ENCODE measurements at places on chromosomes 3 and 15.

- no peak for DNase-seq
These were observed 11.1 kb downstream of the ZBTB38 start for GRCh38 chr3:141379250-141379966.

DNA sequence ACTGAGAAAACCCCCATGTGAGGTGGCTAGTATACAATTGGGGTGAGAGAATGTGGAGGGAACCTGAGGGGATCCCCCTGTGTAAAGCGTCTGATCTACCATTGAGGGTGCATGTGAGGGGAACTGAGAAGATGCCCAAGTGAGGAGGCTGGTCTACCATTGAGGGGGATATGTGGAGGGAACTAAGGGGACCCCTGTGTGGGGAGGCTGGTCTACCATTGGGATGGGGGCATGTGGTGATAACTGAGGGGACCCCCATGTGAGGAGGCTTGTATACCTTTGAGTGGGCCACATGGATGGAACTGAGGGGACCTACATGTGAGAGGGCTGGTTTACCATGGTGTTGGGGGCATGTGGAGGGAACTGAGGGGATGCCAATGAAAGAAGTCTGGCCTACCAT, 160.8 kb downstream of the FBLN2 start:
- DNase-seq, result no peak

GRCh38 chr15:53835309-53835708, 75.8 kb upstream of the WDR72 start:
- DNase-seq, result no peak

DNA sequence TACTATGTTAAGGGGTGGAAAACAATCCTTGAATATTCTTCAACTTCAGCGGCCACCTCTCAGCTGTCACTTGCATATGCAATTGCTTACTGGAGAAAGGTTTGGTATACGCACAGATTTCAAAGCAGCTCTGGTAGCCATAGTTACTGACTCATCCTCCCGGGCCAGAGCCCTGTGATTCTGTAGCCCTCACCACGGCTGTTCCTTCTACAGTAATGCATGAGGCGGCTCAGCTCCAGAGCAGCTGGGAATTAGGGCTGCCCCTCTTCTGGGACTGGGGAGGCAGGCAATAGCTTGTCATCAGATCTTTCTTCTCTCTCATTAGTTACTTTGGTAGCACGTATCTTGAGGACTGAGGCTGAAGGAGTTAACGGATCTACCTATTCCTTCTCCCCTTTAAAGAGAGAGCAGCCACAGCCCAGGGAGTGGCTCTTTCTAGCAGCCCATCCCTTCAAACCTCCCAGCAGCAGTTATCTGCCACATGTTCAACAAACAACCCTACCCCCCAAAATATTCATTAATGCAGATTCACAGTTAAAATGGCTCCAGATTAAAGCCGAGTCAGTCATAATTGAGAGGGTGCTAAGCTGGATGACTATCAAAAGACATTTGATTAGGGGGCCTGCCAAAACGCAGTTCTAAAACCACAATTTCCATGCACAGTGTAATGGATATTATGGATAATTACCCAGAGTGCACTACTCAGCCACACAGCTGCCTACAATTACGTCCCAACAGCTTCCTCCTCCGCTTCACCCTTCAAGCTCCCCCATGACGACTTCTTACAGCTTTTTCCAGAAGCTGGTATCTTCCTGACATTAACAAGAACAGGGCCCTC, 54.7 kb downstream of the ETV5 start:
- no peak for DNase-seq

- no peak for DNase-seq
These were observed 878.5 kb downstream of the ROBO1 start for GRCh38 chr3:78889348-78889747.

DNA sequence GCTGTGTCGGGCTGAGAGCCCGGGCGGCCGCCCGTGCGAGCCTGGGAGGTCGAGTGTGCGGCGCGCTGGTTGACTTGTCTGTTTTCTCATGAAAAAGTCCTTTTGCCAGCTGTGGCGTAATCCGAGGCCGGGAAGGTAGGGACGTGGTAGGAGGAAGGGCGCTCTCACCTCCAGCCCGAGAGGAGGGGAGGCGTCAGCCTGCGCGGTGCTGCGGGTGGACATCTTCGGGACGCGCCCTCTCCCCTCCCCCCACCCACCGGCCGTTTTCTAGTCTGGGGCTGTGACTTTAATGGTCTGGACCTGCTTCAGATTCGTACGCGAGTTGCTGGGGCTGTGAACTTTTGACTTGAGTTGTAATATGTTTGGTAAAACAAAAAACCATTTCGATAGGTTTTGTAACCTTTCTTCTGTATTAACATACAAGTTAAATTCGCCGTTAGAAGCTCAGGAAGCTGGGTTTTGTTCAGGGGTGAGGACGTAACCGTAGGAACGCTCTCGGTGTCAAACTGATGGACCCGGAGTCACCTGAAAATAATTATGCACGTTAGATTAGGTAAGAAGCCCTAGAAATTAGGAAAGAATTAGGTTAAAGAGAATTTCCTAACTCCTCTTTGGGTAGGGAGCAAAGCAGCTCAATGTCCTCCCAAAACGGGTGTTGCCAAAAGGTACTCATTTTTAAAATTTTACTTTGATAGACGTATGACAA, 762 bp downstream of the NCK1 start:
- DNase-seq, result peak; percentile 14

GRCh38 chr3:49906073-49906743, 2.5 kb upstream of the MST1R start:
- peak; percentile 15 for DNase-seq

GRCh38 chr3:13518516-13518953, 30.4 kb upstream of the FBLN2 start:
- DNase-seq, result no peak

- DNase-seq, result no peak
These were observed 59.4 kb upstream of the ATP2C1 start for GRCh38 chr3:130834476-130834875.

DNA sequence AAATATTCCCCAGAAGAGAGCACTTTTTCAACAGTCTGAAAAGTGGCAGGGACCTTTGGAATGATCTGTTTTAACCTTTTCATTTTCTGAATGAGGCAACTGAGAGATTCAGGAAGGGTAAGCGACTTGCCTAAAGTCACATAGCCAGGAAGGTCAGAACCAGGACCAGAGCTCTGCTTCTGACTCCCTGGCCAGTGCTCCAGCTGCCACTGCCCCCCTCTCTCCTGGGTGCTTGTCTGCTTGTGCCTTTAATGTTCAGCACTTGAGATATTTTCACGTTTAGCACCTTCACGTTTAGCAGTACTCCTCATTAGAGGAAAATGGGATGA, 68.3 kb downstream of the SMAD3 start:
- no peak for DNase-seq

- DNase-seq, result no peak
These were observed 204.9 kb downstream of the TNIK start for GRCh38 chr3:171255236-171255806.

- no peak for DNase-seq
These were observed 1026.0 kb downstream of the TUSC7 start for GRCh38 chr3:117735481-117736101.

- no peak for DNase-seq
These were observed 149.1 kb upstream of the HACD2 start for GRCh38 chr3:123733805-123734526.

DNA sequence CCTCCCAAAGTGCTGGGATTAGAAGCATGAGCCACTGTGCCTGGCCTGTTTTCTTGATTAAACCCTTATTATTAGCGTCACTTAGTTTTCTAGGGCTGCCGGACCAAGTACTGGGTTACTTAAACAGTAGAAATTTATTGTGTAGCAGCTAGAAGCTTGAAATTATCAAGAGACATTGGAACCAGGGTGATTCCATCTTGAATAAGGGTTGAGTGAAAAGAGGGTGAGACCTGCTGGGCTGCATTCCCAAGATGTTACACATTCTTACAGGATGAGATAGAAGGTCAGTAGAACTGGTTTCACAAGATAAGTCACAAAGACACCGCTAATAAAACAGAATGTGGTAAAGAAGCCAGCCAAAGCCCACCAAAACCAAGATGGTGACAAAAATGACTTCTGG, 18.6 kb upstream of the FSTL1 start:
- no peak for DNase-seq
